ENCODE measurements at places on chromosomes 4 and X.

DNA sequence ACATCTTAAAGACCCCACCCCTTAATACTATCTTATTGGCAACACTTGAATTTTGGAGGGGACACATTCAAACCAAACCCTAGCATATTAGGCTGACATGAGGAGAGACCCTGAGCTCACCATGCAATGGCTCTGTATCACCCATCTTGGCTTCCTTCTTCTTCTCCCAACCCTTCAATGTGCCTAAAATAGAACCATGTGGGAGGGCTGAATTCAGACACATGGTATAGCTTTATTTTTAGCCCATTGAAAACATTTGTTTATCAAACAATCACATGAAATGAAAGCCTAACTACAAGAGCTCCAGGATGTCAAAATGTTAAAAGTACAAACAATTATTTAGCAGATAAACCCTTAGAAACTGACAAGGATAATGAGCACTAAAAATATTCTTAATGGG lies 81.6 kb downstream of the RASL11B start:
- no peak for DNase-seq

GRCh38 chrX:25007059-25008053 lies 8.4 kb downstream of the ARX start:
- DNase-seq = no peak

DNA sequence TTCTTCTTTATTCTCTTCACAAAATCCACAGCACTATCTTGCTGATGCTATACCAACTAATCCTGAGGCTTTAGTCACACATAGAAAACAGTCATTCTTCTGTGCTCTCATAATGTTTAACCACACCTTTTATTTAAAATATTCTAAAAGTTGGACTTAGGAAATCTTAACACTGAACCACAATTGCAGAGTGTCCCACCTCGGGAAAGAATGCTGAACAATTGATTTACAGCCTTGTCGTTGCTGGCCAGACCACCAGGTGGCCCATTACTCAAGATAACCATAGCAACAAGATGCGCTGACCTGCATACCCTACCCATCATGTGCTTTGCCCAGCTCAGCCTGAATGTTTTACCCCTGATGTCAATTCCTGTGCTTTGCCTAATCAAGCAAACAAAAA lies 100.8 kb downstream of the ARSJ start:
- DNase-seq = no peak

- no peak for DNase-seq
These were observed 64.8 kb downstream of the GLRA3 start for GRCh38 chr4:174764105-174764729.

DNA sequence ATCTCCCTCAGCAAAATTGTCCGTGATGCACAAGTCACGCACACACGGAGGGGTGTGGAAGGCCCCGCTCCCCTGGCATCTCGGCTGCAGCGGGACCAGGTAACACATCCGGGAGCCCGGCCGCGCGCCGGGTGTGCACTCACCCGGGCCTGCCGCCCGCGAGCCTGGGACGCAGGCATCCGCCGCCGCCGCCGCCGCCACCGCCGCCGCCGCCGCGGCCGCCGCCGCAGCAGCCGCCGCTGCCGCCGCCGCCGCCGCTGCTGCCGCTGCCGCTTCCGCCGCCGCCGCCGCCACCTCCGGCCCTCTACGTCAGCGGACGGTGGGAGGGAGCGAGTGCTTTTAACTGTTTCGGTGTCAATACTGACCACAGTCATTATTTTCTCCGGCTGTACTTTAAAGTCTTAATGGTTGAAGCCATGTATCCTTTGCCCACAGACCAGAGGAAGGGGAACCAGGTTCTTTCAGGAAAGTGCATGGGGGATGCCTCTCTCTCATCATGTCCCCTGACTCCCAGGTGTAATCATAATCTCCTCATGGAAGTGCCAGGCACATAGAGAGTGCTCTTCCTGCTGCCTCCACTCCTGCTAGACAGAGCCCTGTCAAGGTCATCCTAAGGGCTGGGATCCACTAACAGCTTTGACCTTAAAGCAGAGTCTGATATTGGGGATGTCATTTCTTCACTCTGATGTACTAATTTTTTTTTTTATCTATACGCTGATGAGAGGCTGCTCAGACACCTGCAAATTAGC lies 38.0 kb downstream of the MAGEE2 start:
- peak; percentile 5 for DNase-seq

GRCh38 chrX:24377911-24378468 lies 17.6 kb downstream of the SUPT20HL1 start:
- no peak for DNase-seq

DNA sequence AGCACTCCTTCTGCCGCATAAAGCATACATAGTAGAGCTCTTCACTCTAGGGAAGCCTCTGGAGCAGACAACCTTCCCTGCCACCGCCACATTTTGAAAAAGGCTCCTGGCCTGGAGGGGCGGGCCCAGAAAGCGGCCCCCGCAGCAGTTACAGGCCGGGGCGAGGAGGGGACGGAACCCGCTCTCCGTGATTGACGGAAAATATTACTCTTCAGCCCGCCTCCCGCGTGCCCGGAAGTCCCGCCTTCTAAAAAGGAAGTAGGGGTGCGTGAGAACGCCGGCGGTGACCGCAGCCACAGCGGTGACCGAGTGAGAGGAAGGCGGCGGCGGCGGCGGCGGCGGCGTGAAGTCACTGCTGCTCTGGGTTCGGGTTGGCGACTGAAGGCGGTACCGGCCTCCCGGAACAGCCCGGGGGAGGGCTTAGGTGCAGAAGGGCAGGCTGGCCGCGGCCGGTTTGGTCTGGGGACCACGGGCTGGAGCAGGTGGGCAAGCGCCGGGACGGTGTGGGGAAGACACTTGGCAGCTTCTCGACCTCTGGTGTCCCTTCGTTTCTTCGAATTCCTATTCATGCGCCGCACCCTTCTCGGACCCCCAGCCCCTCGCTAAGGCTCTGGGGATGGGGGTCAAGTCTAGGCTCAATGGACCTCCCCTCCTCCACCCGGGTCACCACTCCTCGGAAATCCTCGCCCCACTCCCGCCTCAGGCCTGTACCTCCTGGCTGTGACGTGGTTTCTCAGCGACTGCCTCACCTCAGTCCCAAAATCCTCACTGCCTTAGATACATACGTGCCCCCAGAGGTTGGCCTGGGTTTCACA lies at the start of gene HCCS:
HCCS (plus strand) TSS at position 296 of the 815 bp plus-strand sequence. CDS start 729 bp downstream, outside the sequence.
- peak; percentile 74 for DNase-seq

DNA sequence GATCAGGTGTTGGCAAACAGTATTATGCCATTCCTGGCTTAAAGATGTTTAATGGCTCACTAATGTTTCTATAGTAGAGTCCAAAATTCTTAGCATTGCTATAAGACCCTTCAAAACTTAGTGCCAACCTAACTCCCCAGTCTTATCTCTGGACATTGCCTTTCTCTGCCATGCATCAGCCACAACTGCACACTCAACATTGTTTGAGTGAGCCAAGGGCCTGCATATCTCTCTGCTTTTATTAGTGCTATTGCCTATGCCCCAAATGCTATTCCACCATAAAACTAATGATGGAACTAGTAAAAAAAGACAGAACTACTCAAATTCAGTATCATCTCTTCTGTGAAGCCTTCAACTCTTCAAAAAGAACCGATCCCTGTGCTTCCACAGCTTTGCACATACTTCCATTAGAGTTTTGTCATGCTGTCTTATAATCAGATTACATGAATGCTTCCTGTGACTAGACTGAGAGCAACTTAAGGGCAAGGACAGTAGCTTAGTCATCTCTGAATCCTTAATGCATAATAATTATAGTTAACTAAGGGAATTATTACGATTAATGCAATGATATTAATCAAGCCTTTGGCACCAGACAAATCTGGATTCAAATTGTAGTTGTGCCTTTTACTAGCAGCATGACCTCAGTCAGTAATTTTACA lies 53.7 kb downstream of the CHM start:
- DNase-seq = no peak
